ENCODE measurements at places on chromosomes 3 and 15.

GRCh38 chr3:135989242-135989641 lies 23.7 kb downstream of the PPP2R3A start:
- DNase-seq, result no peak

DNA sequence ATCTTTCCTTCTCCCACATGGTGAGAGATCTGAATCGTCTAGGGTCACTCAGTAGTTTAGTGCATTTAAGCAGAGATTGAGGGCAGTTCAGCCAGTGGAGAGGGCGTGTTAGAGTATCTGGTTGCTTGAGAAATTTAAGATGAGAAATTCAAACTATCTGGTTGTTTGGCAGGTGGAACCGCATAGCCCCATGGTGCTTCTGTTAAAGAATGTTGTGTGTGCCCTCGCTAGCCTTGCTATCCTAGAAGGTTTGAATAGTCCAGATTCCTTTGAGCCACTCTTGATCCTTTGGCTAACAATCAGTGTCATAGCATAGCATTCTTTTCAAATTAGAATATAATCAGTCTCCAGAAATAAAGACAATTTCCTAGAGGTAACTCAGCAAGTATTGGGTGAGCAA lies 32.1 kb downstream of the ABHD17C start:
- DNase-seq, result no peak

DNA sequence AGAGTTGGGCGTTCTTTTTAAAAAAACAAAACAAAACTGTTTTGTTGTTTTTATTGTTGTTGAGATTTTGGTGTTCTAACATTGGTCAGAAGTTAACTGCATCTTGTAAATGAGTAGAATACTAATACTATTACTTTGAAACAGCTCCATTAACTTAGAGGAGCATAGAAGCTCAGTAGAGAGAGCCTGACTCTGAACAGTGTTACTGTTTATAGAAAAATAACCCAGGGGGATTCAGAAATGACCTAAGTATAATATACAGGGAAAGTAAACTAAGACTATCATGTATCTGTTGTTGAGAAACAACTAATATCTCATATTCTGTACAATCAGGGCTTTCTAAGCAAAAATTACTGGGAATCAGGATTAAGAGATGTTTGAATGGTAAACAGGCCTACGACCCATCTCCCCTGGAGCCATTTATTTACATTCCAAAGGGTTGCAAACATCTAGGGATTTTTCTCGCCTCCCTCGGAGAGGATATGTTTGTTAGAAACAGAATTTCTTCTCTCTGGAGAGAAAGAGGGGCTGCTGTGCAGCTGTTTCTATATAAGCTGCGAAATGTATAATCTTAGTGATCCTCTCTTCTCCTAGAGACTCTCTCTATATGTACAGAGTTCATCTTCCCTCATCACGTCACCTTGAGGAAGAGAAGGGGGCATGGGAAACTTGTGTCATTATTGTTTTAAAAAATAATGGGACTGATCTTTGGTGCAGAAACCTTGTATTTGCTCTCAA lies 827.5 kb upstream of the DPPA4 start:
- DNase-seq, result peak; percentile 62

DNA sequence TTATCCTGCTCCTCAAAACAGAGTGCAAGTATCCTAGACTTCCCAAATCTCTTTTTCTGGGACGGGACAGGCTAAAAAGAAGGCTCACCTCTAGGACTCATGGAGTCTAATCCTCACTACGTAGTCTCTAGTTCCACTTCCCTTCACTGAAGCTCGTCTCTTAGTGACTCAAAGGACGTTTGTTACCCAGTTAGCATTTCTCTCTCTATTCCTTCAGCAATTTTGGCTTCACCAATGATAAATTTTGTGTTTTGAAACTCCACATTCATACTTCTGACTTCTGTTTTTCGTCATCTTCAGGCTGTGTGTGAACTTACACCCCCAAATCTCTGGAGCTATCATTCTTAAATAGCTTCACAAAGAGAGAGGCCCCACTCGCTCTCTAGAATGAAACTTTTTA lies 627.1 kb downstream of the NAALADL2 start:
- no peak for DNase-seq

DNA sequence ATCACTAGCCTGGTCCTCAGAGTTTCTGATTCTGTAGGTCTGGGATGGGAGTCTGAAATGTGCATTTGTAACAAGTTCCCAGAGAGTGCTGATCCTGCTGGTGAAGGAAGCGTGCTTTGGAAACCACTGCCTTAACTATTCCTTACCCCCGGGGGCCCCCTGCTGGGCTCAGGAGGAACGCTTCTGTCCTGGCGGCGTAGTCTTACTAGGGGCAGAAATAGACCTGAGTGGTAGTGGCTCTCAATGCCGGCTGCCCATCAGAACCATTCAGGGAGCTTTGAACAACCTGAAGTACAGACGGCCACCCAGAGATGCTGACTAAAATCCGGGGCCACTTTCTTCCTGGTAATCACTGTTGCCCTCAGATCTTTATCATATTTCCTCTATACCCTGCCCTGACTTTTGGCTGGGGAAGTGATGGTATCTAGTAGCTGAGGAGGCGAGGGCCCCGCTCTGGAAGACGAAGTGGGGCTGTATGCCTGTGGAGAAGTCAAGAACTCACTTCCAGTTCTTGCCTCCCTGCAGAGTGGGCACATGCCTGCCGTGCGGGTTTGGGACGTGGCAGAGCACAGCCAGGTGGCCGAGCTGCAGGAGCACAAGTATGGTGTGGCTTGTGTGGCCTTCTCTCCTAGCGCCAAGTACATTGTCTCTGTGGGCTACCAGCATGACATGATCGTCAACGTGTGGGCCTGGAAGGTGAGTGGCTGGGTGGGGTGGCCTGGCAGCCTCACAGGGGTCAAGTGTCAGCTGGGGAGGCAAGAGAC lies 16.3 kb upstream of the JMJD7 start:
- DNase-seq, result peak; percentile 83

GRCh38 chr3:66812136-66812535 lies 186.0 kb upstream of the KBTBD8 start:
- DNase-seq, result no peak

- DNase-seq, result no peak
Observed at GRCh38 chr3:38143511-38143910, 5.0 kb downstream of the MYD88 start.

- DNase-seq, result no peak
Observed at GRCh38 chr3:126501736-126502135, 15.8 kb downstream of the UROC1 start.

GRCh38 chr15:35695003-35695402 lies 149.0 kb upstream of the DPH6 start:
- DNase-seq, result no peak

DNA sequence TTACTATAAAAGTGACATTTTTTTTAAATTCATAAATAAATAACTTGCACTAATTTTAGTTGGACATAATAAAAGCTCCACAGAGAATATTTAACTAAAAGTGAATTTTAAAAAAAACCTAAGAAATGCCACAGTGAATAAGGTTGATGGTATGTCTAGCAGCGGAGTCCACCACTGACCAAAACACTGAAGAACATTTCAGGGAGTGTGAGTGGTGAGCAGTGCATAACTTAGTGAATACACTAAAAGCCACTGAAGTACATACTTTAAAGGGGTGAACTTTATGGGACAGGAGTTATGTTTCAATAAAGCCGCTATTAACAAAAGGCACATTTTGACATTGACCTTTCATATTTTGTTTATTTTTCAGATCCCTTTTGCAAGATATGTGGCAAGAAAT lies 32.3 kb downstream of the SRP14 start:
- no peak for DNase-seq

DNA sequence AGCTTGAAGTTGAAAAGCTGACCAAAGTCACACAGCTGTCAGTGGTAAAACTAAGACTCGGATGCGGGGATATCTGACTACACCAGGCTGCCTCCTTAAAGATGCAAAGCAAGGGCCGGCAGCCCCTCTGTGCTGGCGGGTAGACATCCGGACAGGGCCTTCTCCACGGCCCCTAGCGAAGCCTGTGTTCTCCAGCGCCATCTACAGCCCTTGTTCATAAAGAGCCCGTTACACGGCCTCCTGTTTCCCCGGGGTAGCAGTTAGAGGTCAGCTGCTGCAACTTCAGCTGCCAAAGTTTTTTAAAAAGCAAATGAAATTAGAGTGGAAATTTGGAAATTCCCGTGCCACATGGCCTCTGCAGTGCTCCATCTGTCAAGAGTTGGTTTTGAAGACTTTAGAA lies 383.0 kb downstream of the TBL1XR1 start:
- peak; percentile 60 for DNase-seq

GRCh38 chr3:113659101-113659541 lies 37.3 kb downstream of the USF3 start:
- DNase-seq, result peak; percentile 80

GRCh38 chr3:106783231-106783630 lies 594.0 kb upstream of the CCDC54 start:
- no peak for DNase-seq

DNA sequence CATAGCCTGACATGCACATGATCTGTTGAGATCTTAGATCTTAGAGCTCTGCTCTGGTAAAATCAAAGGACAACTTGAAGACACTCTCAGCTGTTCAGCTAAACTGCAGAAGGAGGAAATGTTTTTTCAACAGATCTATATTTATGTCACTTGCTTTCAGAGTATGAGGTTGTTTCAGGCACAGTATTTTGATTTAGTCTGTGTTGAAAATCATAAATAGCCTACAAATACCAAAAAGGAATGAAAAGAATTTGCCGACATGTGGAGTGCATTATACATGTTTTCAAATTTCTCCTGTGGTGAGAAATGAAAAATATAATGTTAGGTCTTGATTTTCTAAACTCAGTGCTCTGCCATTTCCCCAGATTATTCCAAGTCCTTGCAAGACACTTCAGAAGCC lies 1118.4 kb downstream of the TBL1XR1 start:
- DNase-seq, result no peak

DNA sequence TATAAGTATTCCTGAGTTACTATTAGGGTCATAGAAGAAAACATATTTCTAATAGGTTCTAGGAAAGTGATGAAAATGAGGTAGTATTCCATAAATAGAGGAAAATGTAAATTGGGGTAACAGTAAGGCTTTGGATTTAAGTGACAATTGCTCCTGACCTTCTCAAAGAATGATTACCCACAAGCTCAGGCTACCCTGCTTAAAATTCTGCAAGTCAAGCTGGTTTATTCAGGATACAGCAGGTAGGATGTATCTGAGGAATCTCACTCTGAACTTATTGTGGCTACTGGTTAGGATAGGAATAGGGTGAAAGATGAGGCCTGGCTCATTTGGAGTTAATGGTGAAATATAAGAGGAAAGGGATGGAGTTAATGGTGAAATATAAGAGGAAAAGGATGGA lies 67.7 kb downstream of the CD200R1L start:
- no peak for DNase-seq

- no peak for DNase-seq
Observed at GRCh38 chr3:172115059-172115458, 75.7 kb downstream of the FNDC3B start.

DNA sequence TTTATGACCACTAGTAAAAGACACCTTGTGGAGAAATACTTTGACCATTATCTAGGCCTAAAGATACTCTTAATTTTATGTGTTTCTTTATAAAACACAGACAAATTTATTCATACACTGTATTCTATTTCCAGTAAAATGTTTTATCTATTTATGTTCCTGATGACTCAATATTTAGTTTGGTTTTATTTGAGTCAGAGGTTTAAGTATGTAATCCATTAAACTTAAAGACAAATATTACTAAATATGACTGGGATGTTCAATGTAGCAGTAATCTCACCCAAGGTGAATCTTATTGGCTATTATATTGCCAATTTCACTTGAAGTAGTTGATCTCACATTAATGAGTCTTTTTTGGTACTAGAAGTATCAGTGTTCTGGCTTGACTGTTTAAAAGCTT lies 799.7 kb downstream of the CADM2 start:
- DNase-seq, result no peak

GRCh38 chr3:4756057-4756775 lies 223.0 kb upstream of the BHLHE40 start:
- no peak for DNase-seq

GRCh38 chr3:111862415-111862814 lies 3.4 kb downstream of the PHLDB2 start:
- no peak for DNase-seq

- DNase-seq, result peak; percentile 88
Observed at GRCh38 chr15:85047271-85047948, 65.8 kb downstream of the PDE8A start.

GRCh38 chr3:191139736-191140135 lies 59.3 kb upstream of the OSTN start:
- no peak for DNase-seq

- no peak for DNase-seq
Observed at GRCh38 chr3:13863382-13863952, 16.4 kb downstream of the WNT7A start.

DNA sequence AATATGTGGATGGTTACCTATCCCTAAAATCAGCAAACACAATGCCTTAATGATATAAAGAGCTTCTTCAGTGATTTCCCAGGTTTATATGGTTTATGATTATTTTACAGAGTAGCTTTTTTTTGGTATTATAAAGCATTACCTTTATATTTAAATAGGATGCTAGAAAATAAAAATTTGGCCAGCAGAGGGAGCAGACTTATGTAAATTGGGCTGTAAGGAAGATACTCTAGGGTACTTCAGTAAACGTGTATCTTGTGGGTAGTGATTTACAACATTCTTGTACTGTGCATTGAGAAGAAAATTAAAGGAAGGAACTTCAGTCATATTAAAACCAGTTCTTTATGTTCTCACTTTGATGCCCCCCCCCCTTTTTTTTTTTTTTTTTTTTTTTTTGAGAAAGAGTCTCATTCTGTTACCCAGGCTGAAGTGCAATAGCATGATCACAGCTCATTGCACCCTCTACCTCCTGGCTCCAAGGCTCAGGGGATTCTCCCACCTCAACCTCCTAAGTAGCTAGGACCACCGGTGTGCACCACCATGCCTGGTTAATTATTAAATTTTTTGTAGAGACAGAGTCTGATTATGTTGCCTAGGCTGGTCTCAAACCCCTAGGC lies 167.9 kb downstream of the BBX start:
- peak; percentile 77 for DNase-seq

GRCh38 chr3:156509189-156510174 lies 45.4 kb downstream of the SSR3 start:
- DNase-seq, result peak; percentile 71

DNA sequence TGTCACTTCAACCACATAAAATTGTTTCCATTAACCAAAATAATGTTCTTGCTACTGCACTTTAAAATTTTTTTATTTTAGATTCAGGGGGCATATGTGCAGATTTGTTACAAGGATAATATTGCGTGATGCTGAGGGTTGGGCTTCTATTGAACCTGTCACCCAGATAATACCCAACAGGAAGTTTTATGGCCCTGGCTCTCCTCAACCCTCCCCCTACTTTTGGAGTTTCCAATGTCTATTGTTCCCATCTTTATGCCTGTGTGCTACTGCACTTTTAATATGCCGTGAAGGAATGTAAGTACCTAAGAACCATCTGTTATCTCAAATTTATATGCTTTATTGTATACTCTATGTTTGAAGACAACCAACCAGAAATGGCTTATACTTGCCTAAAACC lies 42.0 kb upstream of the IMPG2 start:
- no peak for DNase-seq

GRCh38 chr15:42387603-42388002 lies 28.3 kb downstream of the CAPN3 start:
- DNase-seq, result no peak

All from DMS53 (cell line).